Activated T-helper 2 cell treated with anti-CD3 and anti-CD28 coated beads, Interferon-gamma antibody, Interleukin-2, Interleukin-4, amounts not matched to agents 10 μg/mL and 5 μg/mL and 100 μg/mL, durations not matched to agents 14 hours and 24 hours and 36 hours (primary cell): ENCODE measurements at places on chromosomes 7 and 10. TPM values are rescaled to one million over a fixed set of nuclear protein-coding genes. Genes with fewer than 3 reads are reported as not detected.

Gene CCDC186
- 11.3 and 13.9 TPM in 2 replicates for total RNA-seq

Gene CLRN3
- not detected in 2 replicates for total RNA-seq

Gene RRP12
- 69.8 and 70.1 TPM in 2 replicates for total RNA-seq

Gene CCL26
- 0.89 TPM in 1 of 2 replicates, not detected in the other for total RNA-seq

Gene GSTO2
- 0.57 and 1.4 TPM in 2 replicates for total RNA-seq

Gene FOXI2
- total RNA-seq, result not detected in 2 replicates

Gene CPED1
- not detected in 2 replicates for total RNA-seq

Gene ST7
- 8.0 and 10.0 TPM in 2 replicates for total RNA-seq

Gene HOXA4
- not detected in 2 replicates for total RNA-seq

Gene RNF148
- not detected in 2 replicates for total RNA-seq

Gene SLC18A3
- 0.18 and 0.32 TPM in 2 replicates for total RNA-seq

Gene SAP25
- total RNA-seq, result 11.3 and 11.8 TPM in 2 replicates

Gene GRID2IP
- 0.18 and 0.23 TPM in 2 replicates for total RNA-seq

Gene KEL
- 0.78 and 0.96 TPM in 2 replicates for total RNA-seq

Gene CXCL12
- total RNA-seq, result not detected in 2 replicates

Gene TDRD1
- 0.11 and 0.30 TPM in 2 replicates for total RNA-seq

Gene COL1A2
- 1.4 and 1.5 TPM in 2 replicates for total RNA-seq

Gene GNAT3
- total RNA-seq, result not detected in 2 replicates

Gene CYP3A5
- total RNA-seq, result not detected in 2 replicates

Gene TMEM184A
- 0.23 TPM in 1 of 2 replicates, not detected in the other for total RNA-seq

Gene TMEM196
- total RNA-seq, result not detected in 2 replicates
